Activated CD4-positive, alpha-beta T cell treated with anti-CD3 and anti-CD28 coated beads, Interleukin-2, amount 50 U/mL, for 1 hour (primary cell): ENCODE measurements at places on chromosomes 12 and 14.

GRCh38 chr14:64293976-64294671 is at the start of gene ESR2:
Gene ESR2 (minus strand): TSS chr14:64294371. CDS start chr14:64282985, 11,386 bp downstream.
- peak; percentile 10 for DNase-seq

GRCh38 chr12:115944837-115945490 is 332.5 kb downstream of the MED13L start:
- DNase-seq: no peak

DNA sequence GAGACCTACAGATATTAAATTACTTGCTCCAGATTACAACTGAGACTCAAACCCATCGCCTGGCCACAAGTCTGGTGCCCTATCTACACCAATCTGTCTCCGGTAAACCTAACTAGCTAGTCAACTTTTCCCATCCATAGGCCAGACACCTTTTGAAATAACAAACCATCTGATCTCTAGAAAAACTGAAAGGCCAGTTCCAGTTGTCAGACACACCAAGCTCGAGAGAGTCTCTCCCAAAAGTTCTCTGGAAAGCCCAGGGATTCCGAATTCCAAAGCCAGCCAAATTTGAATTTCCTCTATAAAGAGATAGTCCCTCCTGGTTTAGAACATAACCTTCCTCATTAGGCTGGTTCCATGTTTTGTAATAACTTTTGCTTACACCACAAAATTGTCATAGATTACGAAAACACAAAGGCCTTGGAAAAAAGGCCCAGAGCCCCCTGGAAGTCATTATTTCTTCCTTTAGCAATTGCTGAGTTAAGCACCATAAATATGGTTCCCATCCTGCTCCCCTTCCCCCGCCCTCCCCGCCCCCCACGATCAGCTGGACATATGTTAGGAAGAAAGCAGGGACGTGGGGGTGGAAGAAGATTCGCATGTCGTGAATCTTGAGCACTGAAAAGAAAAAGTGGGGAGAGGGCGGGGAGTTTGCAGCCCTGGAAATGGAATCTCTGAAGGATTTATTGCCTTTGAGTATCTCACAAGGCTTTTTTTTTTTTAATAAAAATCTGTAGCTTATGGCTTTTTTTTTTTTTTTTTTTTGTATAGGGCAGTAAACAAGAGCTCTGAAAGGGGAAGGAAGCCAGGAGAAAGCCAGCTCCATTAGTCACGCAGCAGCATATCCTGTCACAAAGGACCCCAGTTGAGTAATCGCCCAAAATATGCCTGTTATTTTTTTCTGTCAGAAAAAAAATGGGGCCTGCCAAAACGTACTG is 110.4 kb downstream of the ZFP36L1 start:
- peak; percentile 25 for DNase-seq

GRCh38 chr12:11158885-11159444 is 12.0 kb upstream of the SMIM10L1 start:
- DNase-seq: no peak

DNA sequence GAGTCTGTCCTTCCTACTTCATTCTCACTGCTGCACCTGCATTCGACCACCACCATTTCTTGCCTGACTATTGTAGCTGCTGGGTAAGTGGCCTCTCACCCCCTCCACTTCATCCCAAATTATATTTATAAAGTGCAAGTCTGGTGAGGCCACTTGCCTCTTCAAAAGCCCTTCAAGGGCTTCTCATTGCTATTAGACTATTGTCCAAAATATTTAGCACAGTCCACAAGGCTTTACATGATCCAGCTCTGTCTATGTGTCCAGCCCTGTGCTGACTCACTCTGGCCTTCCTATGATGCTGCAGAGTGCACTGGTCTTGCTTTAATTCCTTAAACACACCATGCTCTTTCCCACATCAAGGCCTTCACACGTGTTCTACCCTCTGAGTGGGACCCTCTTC is 46.0 kb downstream of the PAH start:
- no peak for DNase-seq

DNA sequence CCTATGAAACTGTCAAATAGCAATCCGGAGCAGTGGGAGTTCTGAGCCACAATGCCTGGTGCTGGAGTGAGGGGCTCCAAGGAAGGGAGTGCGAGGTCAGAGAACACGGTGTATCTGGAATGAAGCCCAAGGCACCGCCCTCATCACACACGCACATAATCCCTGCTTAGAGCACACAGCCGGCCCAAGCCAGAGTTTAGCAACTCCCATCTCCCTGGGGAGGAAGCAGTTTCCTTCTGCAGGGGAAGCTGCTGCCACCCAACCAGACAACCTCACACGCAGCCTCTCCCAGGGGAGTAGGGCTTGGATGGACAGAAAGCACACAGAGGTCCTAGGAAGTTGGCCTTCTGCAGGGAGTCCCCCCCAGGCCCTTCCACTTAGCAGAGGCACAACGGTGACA is 31.3 kb downstream of the ACTN1 start:
- DNase-seq: no peak

GRCh38 chr14:89851106-89851505 is 103.4 kb downstream of the EFCAB11 start:
- DNase-seq: no peak

DNA sequence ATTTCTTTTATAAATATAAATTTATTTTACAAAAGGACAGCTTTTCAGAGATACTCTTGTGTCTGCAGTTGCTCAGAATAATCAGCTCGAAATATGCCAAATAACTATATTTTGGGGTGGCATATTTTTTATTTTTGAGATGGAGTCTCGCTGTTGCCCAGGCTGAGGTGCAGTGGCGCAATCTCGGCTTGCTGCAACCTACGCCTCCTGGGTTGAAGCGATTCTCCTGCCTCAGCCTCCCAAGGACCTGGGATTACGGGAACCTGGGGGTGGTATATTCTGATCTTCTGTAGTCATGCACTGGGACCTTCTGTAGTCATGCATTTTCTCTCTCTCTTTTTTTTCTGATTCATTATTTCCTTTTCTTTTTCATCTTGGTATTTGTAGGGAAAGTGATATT is 135.0 kb upstream of the AMIGO2 start:
- DNase-seq: no peak

- DNase-seq: no peak
Observed at GRCh38 chr14:51006781-51007211, 62.5 kb upstream of the PYGL start.

- DNase-seq: no peak
Observed at GRCh38 chr12:67593041-67593440, 55.5 kb upstream of the DYRK2 start.

GRCh38 chr14:105366386-105367074 is 31.8 kb upstream of the TEX22 start:
- no peak for DNase-seq

GRCh38 chr12:51218607-51219161 is 822 bp upstream of the POU6F1 start:
- DNase-seq: no peak

DNA sequence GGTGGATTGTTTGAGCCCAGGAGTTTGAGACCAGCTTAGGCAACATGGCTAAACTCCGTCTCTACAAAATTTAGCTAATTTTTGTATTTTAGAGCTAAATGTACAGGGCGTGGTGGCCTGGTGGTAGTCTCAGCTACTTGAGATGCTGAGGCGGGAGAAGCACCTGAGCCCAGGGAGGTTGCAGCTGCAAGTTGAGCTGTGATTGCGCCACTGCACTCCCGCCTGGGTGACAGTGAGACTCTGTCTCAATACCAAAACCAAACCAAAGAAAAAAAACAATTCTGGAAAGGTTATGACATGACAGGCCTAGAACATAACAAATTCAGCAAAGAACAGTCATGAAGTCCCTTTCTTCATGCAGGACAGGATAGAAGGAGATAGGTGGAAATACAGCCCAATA is 25.7 kb downstream of the WDR89 start:
- DNase-seq: no peak

DNA sequence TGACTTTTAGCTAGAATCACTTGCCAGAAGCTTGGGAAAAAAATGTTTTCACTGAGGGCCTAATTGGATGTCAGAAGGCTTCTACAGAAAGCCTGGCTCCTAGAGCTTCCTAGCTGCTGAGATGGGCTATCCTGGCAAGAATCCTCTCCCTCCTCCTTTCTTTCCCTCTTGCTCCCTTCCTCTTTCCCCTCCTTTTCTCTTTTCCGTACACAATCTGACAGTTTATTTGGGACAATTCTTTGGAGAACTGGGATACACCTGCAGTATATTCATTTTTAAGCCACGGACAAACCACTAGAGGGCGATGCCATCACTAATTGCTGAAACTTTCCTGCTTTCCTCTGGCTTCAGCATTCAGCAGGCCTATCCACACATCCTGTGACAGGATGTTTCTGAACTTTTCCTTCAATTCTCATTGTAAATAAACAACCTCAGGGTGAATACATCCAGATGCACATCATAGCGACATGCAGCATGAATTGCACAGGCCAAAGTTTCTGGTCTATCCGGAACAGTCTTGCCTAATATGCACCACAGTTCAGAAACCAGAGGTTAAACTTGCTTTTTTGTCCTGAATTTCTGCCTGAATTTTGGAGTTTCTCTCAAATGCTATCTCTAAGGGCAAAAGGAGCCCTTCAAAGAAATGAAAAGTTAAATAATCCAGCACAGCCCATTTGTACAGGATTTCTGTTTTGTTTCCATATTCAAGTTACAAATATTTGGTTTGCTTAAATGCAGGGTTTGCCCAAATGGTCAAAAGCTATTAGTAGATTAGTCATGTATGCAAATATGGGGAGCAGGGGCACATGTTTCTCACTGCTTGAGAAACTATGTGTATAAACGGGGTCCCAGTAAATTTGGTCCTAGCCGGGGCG is 142.8 kb downstream of the PAWR start:
- DNase-seq: no peak

GRCh38 chr12:53807322-53807860 is 55.6 kb upstream of the CISTR start:
- DNase-seq: no peak

- DNase-seq: no peak
Observed at GRCh38 chr12:25146686-25147085, 48.3 kb downstream of the DNAI7 start.

GRCh38 chr12:13268581-13268980 is 72.1 kb downstream of the EMP1 start:
- DNase-seq: no peak

DNA sequence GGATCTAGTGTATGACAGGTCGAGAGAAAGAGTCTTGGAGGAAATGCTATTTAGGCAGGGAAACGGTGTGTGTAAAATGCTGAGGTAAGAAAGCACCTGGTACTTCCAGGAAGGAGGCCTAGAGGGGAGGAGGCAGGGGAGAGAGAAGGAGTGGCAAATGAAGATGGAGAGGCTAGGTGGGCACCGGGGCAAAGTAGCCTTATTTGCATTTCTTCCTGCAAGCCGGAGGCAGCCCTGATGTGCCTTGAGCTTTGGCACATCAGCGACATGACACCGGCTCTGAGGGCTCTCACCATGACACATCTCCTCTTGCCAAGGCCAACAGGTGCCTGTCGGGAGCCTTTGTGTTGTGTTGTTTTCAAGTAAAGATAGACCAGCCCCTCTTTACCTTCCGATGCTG is 61.6 kb downstream of the CPM start:
- no peak for DNase-seq

DNA sequence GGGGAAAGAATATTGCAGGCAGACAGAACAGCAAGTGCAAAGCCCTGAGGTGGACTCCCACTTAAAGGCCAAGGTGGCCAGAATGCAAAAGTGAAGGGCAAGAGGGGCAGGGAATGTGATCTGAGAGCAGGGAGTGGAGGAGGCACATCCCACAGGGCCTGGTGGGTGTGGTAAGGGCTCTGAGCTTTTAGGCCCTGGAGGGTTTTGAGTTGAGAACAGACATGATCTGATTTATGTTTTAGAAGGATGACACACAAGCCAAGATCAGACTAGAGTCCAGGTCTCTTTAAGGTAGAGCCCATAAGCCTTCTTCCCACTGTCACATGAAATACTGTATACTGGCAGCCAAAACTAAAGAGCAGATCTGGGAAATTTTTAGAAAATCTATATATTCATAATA is 162.5 kb downstream of the SLC38A4 start:
- no peak for DNase-seq

DNA sequence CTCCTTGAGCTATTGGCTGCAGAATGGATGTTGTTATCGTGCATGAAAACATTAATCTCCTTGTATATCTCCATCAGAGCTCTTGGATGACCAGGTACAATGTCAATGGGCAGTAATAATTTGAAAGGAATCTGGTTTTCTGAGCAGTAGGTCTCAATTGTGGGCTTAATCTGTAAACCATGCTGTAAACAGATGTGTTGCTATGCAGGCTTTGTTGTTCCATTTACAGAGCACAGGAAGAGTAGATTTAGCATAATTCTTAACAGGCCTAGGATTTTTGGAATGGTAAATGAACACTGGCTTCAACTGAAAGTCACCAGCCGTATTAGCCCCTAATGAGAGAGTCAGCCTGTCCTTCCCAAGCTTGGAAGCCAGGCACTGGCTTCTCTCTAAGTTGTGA is 50.4 kb downstream of the ATG14 start:
- no peak for DNase-seq

GRCh38 chr12:59934486-59934885 is 338.7 kb downstream of the SLC16A7 start:
- DNase-seq: no peak

DNA sequence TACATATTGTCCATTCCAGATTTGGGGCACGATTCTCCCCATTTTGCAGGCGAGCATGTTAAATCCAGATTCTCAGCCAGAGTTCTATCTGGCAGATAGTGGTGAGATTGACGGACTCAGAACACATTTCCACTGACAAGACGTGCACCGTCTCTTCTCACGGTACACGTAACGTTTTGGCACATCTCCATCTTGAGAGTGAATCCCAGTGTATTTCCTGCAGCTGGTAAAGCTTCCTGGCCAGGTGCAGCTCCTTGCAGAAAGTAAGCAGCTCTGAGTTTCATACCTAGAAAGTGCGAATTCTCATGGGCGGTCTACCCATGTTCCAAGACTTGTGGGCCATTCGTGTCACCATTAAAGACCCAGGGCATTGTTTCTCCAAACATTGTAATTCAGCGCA is 102.6 kb downstream of the TSPAN9 start:
- DNase-seq: no peak

DNA sequence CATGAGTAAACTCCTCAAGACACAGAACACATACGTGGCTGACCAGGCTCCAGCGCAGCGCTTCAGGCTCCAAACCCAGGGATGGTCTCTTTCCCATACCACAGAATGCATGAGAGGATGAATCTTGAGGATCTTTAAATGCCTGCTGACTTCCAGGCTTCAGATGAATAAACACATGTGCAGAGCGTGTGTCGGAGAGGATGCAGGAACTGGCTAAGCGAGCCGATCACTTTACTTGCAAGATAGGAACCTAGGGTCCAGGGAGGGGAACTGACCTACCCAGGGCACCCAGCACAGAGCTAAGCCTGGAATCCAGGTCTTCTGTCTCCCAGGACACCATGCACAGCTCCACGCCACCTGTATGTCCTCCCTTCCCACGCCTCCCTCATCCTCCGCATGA is 209.8 kb downstream of the BCL11B start:
- no peak for DNase-seq
